Fibroblast of pulmonary artery (primary cell): ENCODE measurements at places on chromosomes 1 and 21.

GRCh38 chr1:32981003-32981901 is 16.6 kb upstream of the RNF19B start:
- peak; percentile 93 for DNase-seq

DNA sequence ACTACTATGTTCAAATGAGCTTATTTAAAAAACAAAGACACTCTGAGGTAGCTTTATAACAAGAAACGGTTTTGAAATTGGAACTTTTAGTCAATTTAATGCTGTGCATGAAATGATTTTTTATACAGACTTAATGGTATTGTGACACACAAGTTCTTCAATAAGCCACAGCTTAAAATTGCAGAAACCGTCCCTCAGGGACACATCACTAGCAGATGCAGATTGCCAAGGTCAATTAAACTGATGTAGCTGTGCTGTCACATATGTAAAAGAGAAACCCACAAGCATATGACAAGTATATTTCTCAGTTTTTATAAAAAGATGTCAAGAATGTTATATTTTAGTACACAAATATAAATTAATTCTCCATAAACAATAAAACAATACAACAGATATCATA is 366.9 kb downstream of the DPYD start:
- no peak for DNase-seq

GRCh38 chr1:20681999-20682398 is 20.8 kb upstream of the DDOST start:
- DNase-seq: no peak

DNA sequence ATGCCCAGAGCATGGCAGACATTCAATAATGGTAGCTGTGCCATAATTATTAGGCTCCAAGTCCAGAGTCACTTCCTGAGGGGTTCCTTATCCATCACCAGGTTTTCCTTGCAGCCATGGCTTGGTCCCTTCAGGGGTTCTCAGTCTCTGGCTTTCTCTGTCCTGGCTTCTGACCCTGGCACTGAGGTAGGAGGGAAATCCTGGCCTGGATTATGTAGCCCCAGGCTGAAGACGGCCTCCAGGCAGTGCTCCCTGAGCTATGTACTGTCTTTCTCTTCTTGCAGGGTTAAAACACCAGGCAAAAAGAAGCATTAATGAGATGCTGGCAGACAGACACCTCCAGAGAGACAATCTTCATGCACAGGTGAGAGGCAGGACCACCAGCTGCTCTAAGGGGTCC is 9.5 kb upstream of the PADI3 start:
- DNase-seq: peak; percentile 96
